ENCODE measurements at places on chromosomes 6 and 20.
A peak's percentile ranks its signal among the peaks of the same experiment; 100 is the strongest.

- no peak for DNase-seq
Measured at GRCh38 chr20:11003341-11003740, 329.5 kb upstream of the JAG1 start.

DNA sequence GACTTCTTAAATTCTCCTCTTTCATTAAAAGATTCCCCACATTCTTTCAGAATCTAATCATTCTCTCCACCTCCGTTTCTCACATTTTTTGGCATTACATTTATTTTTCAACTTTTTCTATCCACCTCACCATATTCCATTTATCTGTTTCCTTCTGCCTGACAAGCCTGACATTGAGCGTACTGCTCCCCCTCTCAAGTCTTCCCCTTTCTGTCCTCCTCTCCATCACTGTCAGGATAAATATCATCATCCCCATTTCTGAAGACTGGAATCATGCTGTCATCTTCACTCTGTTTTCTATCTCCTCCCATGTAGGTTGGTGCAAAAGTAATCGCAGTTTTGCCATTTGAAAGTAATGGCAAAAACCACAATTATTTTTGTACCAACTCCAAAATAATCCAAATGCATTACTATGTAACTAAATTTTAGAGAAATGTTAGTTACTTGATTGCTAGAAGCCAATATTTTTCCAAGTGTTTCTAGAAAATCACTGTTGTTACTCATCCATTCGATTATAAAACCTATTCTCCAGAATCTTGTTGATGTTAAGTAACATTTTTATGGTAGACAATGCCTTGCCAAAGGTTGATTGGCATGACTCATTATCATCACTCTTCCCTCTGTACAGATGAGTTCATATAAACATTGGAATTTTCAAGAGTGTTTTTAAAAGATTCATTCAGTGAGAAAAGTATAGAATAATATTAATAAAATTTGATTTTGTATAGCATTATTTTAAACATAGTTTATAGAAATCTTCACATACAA lies 292.3 kb upstream of the RNF217 start:
- DNase-seq: no peak

GRCh38 chr6:2110504-2110903 lies 134.9 kb downstream of the GMDS start:
- no peak for DNase-seq

GRCh38 chr20:662277-663192 lies 9.5 kb upstream of the SRXN1 start:
- DNase-seq: no peak

GRCh38 chr6:169328112-169328801 lies 74.6 kb upstream of the THBS2 start:
- no peak for DNase-seq

DNA sequence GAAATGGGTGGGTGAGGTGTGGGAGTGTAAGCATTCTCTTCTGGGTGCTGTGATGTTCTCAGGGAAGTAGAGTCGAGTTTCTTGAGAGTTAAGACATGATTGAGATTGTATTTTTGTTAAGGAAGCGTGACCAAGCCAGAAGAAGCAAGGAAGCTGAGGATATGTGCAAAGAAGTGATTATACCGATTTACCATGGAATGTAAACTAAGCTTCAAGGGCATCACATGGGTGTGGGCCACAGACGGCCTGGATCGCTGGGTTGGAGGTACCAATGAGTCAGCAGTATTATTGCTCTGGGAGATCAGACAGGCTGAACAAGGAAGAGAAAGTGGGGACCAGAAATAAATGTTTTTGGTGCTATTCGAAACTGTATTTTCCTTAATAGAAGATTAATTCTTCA lies 184.1 kb upstream of the GMDS start:
- DNase-seq: no peak

DNA sequence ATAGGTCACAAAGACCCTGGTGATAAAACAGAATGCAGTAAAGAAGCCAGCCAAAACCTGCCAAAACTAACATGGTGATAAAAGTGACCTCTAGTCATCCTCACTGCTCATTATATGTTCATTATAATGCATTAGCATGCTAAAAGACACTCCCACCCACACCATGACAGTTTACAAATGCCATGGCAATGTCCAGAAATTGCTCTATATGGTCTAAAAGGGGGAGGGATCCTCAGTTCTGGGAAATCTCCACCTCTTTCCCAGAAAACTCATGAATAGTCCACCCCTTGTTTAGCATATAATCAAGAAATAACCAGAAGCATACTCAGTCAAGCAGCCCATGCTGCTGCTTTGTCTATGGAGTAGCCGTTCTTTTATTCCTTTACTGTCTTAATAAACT lies 40.4 kb upstream of the MC3R start:
- no peak for DNase-seq

DNA sequence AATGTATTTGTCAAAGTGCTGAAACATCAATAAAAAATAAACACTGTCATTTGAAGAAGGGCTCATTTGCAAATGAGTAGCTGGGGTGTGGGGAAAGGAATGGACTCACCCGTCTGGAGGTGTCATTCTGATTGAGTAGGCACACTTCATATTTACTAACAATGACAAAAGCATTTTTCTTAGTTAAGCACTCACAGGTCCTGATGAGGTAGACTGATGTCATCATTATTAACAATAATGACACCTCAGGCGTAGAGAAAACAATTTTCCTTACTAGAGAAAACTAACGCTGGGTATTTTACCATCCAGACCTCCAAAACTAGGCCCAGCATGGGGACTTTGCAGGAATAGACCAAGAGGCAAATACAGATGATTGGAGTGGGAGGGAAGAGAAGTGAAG lies 76.0 kb downstream of the UNC5CL start:
- DNase-seq: no peak

DNA sequence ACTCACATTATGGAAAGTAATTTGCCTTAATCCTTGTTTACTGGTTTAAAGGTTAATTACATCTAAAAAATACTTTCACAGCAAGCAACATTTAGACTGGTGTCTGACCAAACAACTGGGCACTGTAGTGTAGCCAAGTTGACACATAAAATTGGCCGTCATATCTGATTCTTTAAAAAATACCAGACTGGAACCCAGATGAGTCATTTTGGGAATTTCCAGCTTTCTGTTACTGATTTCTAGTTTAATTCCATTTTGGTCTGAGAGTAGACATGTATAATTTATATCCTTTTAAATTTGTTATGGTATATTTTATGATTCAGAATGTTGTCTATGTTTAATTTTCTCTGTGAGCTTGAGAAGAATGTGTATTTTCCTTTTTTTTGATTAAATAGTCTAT lies 44.1 kb downstream of the SCP2D1 start:
- DNase-seq: no peak

- DNase-seq: no peak
Measured at GRCh38 chr20:17859616-17860232, 108.9 kb downstream of the SNX5 start.

GRCh38 chr6:123616016-123616415 lies 20.7 kb downstream of the TRDN start:
- DNase-seq: no peak

DNA sequence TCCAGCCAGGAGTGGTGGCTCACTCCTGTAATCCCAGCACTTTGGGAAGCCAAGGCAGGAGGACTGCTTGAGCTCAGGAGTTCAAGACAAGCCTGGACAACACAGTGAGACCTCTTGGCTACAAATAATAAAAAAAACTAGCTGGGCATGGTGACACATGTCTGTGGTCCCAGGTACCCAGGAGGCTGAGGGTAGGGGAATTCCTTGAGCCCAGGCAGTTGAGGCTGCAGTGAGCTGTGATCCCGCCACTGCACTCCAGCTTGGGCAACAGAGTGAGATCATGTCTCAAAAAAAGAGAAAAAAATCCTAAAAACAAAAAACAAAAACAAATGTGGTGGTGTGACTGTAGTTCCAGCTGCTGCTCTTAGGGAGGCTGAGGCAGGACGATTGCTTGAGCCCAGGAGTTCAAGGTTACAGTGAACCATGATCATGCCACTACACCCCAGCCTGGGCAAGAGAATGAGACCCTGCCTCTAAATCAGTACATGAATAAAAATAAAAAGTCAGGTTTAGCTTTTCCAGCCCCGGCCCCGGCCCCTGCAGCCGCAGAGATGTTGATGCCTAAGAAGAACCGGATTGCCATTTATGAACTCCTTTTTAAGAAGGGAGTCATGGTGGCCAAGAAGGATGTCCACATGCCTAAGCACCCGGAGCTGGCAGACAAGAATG lies 13.5 kb upstream of the SNRPC start:
- no peak for DNase-seq

DNA sequence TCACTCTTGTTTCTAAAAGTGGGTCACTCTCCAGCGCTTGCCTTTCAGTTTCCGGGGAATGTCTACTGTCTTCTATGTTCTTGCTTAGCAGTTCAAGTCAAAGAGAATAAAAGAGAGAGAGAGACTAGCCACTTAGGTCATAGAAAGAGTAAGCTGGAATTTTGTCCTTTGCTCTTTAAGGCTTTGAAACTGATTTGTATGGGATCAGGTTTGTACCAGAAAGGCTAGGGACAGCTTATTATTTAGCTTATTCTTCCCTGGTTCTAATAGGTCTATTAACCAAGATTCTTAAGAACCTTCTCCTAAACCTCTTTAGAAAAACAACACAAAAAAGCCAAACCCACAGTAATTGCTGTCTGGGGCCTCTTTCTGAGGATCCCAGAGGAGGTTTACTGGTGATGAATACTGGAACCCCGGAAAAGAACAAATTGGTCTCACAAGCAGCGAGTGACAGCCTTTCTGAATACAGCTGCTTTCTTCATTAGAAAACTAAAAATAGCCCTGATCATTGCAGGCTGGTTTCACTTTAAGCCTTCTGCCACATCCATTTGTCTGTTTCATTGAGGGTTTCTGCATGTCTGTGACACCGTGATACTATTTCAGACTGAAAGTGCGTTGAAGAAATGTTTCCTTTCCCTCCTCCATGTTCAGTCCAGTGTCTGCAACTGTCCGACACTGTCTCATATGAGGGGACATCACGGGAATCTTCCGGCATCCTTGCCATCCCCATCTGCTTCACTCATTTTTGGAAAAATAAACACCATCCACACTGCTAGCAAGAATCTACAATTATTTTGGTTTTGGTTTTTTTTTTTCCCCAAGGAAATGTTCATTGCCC lies 75.1 kb upstream of the ATXN1 start:
- DNase-seq: peak; percentile 14

- DNase-seq: no peak
Measured at GRCh38 chr20:63128367-63128766, 87.6 kb downstream of the YTHDF1 start.

GRCh38 chr20:64180673-64181072 lies 16.4 kb downstream of the MYT1 start:
- DNase-seq: no peak

- DNase-seq: no peak
Measured at GRCh38 chr6:127272576-127272975, 5.9 kb downstream of the RNF146 start.

DNA sequence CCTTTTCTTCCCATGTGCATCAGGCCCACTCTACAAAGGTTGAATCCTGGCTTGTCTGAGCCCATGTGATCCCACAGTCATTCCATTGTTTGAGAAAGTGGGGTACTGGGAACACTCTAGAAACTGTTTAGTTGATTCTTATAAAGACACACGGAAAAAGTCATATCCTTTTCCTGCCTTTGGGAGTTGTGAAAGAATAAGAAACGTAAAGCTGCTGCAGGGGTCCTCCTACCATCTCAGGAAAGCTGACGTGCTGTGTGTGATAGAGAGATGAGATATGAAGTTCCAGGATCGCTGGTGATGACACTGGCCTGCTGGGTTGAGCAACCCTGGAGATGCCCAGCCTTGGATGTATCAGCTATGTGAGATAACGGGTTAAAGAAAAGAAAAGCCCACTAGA lies 21.3 kb upstream of the HLA-DRB5 start:
- DNase-seq: no peak

GRCh38 chr6:73388433-73388799 lies 6.2 kb upstream of the DDX43 start:
- no peak for DNase-seq

- no peak for DNase-seq
Measured at GRCh38 chr20:8175741-8176675, 43.9 kb downstream of the PLCB1 start.

- no peak for DNase-seq
Measured at GRCh38 chr6:153003366-153003690, 819 bp upstream of the MTRF1L start.

DNA sequence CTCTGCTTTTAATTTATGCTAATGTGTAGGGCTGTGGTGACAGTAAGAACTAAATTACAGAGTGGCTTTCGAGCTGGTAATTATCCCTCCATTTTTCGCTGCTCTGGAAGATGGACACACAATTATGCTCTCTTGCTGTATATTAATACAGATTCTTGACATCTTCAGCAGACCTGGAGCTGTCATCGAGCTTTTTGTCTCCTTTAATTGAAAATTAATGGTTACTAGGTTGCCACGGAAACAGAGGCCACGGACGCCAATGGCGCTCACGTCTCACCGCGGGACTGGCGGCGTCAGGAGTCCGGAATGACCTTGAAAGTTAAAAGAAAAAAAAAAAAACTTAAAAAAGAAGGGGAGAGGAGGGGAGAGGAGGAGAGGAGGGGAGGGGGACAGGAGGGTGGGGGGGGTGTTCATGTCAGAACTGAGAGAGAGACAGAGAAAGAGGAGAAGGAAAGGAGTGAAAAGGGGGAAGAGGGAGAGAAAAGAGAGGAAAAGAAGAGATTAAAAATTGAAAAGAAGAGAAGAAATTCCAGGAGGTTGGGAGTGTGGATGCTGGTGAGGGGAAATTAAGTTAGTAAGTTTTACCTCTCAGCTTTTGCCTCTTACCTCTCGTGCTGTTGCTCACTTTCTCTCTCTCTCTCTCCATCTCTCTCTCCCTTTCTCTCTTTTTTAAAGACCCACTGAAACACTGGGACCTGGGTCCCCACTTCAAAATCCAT lies 22.1 kb upstream of the FOXP4 start:
- no peak for DNase-seq

GRCh38 chr6:162408826-162409535 lies 318.6 kb downstream of the PRKN start:
- no peak for DNase-seq

- DNase-seq: no peak
Measured at GRCh38 chr20:57133926-57134650, 132.4 kb downstream of the BMP7 start.

GRCh38 chr6:84762220-84763002 lies 2.0 kb downstream of the TBX18 start:
- DNase-seq: no peak

GRCh38 chr20:33291830-33292355 lies 8.9 kb downstream of the BPIFB1 start:
- DNase-seq: peak; percentile 61

- no peak for DNase-seq
Measured at GRCh38 chr20:48562586-48563116, 265.1 kb downstream of the PREX1 start.

DNA sequence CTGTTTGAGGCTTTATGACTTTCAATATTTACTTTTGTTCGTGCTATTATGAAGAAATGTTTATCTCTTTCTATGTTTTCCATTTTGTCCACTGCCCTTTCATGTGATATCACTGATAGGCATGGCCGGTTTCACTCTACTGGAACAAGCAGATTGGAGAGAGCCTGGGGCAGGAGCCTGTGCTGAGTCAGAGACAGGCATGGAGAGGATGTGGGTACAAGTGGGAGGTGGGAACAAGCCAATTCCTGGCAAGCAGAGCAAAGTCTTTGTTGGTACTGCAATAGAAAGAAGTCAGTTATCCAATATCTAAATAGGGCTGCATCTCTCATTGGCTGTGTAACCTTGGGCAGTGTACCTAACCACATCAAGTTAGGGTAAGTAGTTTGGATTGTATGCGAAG lies 545.6 kb upstream of the MAP3K7 start:
- DNase-seq: no peak

Data from hematopoietic multipotent progenitor cell treated with erythropoietin and hydrocortisone succinate and interleukin-3 and kit ligand, for 6 days (in vitro differentiated cells).